ENCODE measurements at places on chromosomes 2 and 18. TPM values are rescaled to one million over a fixed set of nuclear protein-coding genes. Genes with fewer than 3 reads are reported as not detected.
A peak's percentile ranks its signal among the peaks of the same experiment; 100 is the strongest.

The CLEC4F gene
- 0.19 TPM for total RNA-seq

- DNase-seq: no peak
Measured at GRCh38 chr2:53058526-53058925, 709.1 kb upstream of the CHAC2 start.

The FRZB gene
- 5.9 TPM for total RNA-seq

- DNase-seq: peak; percentile 94
Measured at GRCh38 chr2:70553584-70554337, at the start of gene TGFA. TSS of gene TGFA (minus strand) at chr2:70553826. CDS start at chr2:70553767, 59 bp downstream.

DNA sequence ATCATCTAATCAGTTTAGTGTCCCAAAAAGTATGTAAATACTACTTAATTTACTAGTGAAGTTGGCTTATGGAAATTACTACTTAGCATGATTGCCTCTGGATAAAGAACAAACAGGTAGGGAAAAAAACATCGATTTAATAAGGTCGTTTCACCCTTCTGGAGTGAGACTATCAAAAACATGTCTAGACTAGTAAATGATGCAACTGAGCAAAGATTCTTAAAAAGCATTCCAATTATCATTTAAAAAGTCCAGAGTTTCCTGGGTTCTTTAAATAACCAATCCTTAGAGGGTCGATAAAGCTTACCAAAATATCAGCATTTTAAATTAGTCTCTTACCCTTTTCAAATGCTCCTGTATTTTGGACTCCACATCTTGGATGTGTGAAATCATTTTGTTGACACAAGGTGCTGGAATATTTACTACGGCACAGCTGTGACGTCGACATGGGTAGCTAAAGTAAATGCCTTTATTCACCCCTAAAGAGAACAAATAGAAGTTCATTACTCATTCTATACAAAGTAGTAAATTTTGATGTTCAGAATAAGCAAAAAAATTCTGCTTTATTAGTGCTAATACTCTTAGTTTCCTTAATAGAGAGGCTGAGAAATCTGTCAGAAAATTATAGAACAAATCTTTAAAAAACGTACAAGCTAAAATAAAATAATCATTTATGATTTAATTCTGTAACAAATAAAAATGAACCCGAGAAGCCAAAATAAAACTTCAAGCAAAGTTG lies 70.6 kb downstream of the CCDC178 start:
- DNase-seq: no peak

The SCN7A gene
- 76.2 TPM for total RNA-seq

The CDK15 gene
- total RNA-seq: 1.4 TPM

The SCYGR4 gene
- total RNA-seq: not detected

- no peak for DNase-seq
Measured at GRCh38 chr2:58702302-58702885, 461.3 kb upstream of the FANCL start.

GRCh38 chr2:183718246-183718645 lies 594.0 kb downstream of the NUP35 start:
- no peak for DNase-seq

- DNase-seq: no peak
Measured at GRCh38 chr18:55003695-55004094, 44.4 kb upstream of the CCDC68 start.

- DNase-seq: no peak
Measured at GRCh38 chr2:9644603-9645002, 13.8 kb upstream of the YWHAQ start.

- no peak for DNase-seq
Measured at GRCh38 chr2:197356136-197356535, 45.6 kb upstream of the ANKRD44 start.

The CYS1 gene
- 0.58 TPM for total RNA-seq

DNA sequence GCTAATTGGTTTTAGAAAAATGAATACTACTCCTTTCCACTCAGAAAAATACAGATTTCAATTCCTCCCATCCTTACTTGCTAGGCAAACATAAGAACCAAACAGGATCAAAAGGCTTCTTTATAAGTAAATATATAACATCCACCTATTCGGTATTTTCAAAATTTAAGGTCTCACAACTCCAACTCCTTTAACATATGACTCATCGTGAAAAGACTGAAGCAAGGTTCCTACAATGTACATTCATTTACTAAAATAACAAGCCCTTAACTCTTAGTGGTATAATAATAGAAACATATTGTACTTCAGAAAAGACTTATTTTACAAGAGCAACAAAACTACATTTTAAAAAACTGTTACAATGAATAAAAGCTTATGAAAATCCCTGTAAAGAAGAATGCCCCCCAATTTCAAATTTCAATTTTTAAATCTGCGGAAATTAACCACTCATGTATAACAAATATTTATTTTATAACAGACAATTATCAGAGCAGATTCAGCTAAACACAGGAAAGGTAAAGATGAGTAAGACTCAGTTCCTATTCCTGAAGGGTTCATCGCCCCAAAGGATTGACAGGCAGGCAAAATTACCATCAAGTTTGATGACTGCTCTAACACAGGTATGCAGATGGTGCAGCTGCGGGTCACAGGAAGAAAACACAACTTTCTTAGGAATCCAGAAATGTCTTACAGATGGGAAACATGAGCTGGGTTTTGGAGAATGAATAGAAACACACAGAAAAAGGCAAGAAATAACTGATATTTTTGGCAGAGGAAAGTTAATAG lies 96.4 kb downstream of the COBLL1 start:
- DNase-seq: no peak
